ENCODE measurements at places on chromosomes 2 and 18.

DNA sequence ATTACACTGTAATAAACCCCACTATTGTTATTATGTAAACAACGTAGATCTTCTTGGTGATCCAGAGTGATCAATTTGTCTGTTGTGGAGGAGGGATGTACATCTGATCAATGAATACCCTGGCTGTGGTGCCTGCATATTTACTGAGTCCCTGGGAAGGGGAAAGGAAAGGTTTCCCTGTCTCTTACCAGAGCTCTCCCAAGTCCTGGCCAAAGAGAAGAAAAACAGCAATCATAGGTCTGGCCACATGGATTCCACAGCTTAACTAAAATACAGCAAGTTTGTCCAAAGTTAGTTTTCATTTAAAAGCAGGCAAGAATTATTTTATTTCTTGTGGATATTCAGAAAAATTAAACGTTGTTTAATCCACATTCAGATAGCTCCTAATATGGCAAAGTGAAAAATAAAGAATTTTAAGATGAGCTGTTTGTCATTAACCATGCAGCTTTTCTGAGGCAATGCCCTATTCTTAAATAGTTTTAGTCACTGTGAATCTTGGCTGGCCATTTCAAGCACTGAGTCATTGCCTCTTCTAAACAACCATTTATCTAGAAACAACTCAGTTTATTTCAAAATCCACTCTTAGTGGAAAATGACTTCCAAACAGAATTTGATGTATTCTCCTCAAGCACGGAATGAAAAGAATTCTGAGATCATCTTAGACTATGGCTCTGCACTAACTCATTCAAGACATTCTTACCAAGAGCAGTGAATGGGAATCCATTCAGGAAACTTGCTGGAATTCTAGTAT, 1004.4 kb upstream of the CDH2 start:
- DNase-seq, result no peak

DNA sequence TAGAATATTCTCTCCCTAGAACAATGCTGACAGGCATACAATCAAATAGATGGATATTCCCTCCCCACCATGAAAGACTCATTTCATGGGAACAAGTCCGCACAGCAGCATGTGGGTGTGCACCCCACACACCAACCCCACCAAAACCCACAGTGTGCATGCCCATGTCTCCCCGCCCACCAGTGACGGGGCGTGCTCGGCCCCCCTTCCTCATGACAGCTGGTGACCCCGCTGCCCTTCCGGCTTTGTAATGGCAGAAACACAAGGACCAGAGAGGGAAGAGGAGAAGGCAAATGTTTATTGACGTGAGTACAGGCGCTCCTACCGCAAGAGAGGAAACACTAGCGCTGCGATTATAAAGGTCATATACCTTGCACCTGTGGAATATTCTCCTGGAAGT, 30.8 kb upstream of the ODC1 start:
- DNase-seq, result no peak

GRCh38 chr2:159921752-159922404, 123.9 kb upstream of the CD302 start:
- no peak for DNase-seq

DNA sequence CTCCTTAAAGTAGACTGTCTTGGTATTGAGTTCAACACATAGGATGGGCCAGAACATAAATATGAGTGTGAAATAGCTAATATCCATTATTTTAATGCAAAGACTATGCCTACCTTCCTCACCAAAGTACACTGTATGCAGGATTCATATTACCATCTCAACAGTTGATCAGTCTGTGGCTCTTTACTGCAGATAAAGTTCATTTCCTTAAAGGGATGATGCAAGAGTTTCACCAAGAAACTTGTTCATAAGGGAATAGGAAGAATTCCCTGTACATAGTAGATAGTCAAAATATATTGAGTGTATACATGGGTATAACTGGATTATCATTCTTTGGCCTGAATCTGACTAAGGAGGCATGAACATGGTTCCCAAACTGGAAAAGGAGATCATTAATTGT, 35.0 kb downstream of the MARS2 start:
- no peak for DNase-seq

- DNase-seq, result no peak
Observed at GRCh38 chr2:197233473-197233872, 77.1 kb downstream of the ANKRD44 start.

GRCh38 chr2:86786001-86786536, 4.6 kb downstream of the CD8A start:
- DNase-seq, result no peak

DNA sequence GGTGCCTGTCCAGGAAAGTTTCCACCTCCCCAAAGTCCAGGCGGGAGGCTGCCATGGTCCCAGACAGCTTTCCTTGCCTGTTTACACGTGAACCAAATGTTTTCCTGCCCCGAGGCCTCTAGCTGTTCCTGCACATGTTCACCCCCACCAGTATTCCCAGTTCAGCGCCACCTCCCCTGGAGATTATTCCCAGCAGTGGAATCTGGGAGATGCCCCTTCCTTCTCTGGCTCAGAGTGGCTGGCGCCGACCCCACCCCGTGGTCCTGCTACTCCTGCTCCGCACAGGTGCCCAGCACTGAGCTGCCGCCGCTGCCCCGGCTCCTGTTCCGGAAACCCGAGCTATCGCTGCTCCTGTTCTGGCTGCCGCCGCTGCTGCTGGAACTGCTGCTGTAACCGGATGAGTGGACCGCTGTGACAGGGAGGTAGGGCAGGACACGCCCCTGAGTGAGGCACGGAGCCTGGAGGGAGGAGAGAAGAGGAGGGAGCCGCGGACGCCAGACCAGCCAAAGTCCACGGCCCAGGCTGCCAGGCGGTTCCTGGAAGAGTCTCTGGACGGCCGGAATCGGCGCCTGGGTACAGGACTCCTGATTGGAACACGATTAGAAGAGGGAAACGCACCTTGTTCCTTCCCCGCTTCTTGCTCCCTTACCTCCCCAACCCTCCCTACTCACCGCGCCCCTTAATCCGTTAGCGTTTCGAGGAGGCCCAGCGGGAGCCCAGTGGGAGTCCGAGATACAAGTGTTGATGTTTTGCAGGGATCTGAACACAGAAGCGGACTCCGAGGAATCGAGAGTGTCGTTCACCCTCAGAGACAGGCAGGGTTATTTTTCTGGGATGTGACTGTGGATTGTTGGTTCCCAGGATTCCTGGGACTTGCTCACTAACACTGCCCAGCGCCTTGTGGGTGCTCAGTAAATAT, at the start of gene PDE11A:
Gene PDE11A, minus strand, starts transcription at position 395 of the 919 bp plus-strand sequence. Its CDS starts 340 bp downstream, at position 55.
- DNase-seq, result peak; percentile 74

- DNase-seq, result no peak
Observed at GRCh38 chr2:81872006-81872405, 1567.5 kb upstream of the LRRTM1 start.

DNA sequence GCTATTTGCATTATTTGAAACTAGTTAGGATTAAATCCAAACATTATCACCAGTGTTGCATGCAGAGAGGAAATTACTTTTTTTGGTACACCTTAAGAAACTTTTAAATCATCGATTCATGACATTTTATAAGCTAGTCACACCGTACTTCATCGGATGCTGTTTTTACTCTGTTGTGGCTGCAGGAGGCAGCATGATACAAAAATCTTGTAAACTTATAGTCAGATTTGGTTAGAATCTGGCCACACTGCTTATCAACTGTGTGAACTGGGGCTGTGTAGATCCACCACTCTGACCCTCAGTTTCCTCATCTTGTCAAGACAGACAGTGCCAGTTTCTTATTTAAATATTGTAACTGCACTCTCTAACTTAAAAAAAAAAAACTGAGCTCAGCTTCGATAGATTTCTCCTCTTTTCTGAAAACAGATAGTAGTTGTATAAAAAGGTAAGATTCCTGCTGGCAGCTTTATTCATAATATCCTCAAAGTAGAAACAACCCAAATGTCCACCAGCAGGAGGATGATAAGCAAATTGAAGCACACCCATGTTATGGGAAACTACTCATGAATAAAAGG, 77.8 kb downstream of the RAPGEF4 start:
- DNase-seq, result no peak

DNA sequence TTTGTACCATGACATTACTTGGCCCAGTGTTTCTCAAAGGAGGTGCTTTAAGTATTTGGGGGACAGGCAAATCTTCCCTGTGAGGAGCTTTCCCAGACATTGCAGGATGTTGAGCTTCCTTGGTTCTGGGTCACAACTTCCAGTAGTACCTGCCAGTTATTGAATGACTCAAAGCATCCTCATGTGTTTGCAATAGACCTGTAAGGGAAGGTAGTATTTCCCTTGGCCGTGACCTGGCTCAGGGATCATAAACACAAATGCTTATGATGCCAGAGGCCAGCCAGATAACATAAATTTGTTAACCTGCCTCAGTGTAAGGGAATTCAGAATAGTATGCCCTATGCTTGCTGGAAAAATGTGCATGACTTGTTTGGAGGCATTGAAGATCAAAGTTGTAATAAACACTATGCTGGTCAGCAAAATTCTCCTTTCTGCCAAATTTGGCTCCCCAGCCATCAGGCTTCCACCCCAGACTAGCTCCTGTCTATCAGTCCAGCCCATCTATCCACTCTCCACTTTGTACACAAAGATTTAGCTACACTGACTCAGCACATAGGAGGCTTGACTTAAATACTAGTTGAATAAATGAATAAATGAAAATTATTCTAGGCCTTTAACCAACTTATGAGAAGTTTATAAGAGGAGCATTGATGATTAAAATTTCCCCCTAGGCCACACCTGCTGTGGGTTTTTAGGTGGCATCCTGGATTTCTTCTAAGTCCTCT, 102.0 kb upstream of the EFEMP1 start:
- DNase-seq, result no peak

GRCh38 chr2:25491966-25492532, 150.3 kb upstream of the DNMT3A start:
- no peak for DNase-seq

DNA sequence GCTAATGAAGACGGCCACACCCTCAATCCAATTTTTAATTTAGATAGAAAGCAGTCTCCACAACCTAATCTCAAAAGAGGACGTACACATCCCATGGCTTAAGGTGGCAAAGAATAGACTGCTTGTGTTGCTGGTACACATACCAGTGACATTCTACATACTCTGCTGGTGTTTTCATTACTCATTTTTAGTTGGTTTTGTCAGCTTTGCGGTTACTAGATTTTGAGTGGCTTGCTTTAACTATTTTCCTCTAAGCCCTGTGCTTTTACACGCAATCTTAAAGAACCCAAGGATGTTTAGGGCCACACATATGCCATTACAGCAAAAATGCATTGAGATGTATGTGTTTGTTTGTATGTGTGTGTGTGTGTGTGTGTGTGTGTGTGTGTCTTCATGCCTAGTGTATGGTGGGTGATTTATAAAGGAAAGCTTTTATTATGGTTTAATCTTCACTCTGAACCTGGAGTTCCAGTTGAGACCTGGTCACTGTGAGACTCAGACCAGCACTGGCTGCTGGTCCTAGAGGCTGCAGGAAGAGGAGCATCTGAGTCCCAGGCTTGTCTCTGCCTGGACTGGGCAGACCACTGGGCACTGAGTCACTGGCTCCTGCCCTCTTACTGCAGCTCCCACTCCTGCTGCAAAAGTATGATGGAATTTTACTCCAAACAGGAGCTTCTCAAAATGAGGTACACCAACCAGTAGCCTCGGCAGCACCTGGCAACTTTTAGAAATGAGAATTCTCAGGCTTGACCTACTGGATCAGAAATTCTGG, 415.9 kb downstream of the NBAS start:
- DNase-seq, result no peak

DNA sequence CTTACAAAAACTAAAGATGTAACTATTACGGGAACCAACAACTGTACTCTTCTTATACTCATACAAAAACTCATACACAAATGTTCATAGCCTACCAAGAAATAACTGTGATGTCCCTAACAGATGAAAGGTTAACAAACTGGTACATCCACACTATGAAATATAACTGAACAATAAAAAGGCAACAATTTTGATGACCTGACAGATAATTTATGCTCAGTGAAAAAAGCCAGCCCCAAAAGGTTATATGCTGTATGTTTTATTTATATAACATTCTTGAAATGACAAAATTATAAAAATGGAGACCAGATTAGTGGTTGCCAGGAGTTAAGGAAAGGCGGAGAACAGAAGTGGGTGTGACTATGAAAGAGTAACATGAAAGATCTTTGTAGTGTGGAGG, 31.3 kb downstream of the REV1 start:
- no peak for DNase-seq

GRCh38 chr2:106117347-106117746, 76.8 kb downstream of the UXS1 start:
- no peak for DNase-seq

DNA sequence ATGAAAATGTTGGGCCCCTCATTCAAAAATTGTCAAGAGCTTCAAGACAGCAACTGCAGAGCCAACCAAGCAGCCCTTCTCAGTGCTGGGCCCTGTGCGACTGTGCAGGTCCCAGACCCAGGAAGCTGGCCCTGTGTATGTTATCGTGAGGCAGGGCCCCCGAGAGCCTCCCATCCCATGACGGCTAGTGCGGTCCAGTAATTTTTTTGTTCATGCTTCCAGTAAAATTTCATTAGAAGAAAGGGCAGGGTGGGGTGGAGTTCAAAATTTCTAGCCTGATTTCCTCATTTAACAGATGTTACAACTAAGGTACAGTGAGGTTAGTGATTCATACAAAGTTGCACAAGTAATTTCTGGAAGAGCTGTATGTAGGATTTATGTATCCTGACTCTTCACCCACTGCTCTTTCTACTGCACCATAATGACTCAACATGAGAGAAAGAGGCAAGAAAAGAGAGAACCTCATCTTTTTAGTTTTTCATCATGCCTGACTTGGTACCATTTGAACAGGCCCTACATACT, 105.5 kb downstream of the ZEB2 start:
- DNase-seq, result no peak

- peak; percentile 12 for DNase-seq
Observed at GRCh38 chr2:199704358-199705238, 146.4 kb downstream of the FTCDNL1 start.

GRCh38 chr2:46885376-46885775, 30.2 kb downstream of the MCFD2 start:
- no peak for DNase-seq
